ENCODE measurements at places on chromosomes 1 and 21. TPM values are rescaled to one million over a fixed set of nuclear protein-coding genes. Genes with fewer than 3 reads are reported as not detected.

Gene RNF223
- polyA plus RNA-seq = not detected

Gene VASH2
- not detected for polyA plus RNA-seq

Gene OR2T27
- not detected for polyA plus RNA-seq

GRCh38 chr1:93880731-93881130 lies 1.7 kb upstream of the DNTTIP2 start:
- no peak for DNase-seq

Gene ZBTB8B
- polyA plus RNA-seq = not detected

GRCh38 chr1:183592733-183593132 lies 2.5 kb upstream of the NCF2 start:
- DNase-seq = no peak

Data from CD4-positive, alpha-beta memory T cell (primary cell).